Activated CD4-positive, alpha-beta T cell treated with anti-CD3 and anti-CD28 coated beads for 36 hours (primary cell): ENCODE measurements at places on chromosomes 3 and 15. TPM values are rescaled to one million over a fixed set of nuclear protein-coding genes. Genes with fewer than 3 reads are reported as not detected.

IL16 gene
- total RNA-seq: 102 TPM

AADACL2 gene
- total RNA-seq: not detected

FBXL22 gene
- total RNA-seq: 0.61 TPM

CLDN16 gene
- total RNA-seq: not detected

SLC33A1 gene
- 19.2 TPM for total RNA-seq

CP gene
- not detected for total RNA-seq

IL17RC gene
- total RNA-seq: 0.25 TPM

OXTR gene
- 0.70 TPM for total RNA-seq

RAB7A gene
- total RNA-seq: 297 TPM

- peak; percentile 60 for DNase-seq
Measured at GRCh38 chr3:129276385-129276784, 2.3 kb upstream of the HMCES start.

DNA sequence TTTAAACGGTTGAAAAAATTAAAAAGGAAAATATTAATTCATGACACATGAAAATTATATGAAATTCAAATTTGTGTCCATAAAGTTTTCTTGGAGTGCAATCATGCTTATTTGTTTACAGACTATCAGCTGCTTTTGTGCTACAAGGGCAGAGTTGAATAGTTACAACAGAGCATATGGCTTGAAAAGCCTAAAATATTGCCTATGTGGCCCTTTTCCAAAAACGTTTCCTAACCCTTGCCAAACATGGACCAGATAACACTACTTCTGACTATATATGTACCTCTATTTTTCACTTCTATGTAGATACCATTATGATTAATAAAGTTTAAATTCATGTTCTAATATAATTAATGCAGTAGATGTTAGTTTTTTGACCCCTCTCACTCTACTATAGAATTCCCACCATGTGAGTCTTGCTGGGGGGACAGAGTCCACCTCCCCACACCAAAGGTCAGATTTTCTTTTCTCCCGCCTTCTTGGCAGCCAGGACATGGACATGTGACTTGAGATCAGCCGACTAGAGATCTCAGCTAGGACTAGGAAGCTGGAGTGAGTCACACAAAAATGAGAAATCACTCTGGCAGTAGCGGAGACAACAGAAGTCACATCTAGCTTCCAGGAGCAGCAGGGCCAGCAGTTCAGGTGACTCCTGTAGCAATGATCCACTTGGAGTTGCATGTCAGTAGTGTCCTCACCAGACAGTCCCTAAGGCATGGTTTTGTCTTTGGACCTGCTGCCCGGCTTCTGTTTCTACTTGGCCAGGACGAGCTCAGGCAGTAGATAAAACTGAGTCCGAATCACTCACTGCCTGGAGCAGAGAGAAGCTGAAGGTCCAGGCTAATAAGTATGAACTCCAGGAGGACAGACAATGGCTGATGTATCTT, 22.4 kb downstream of the CIAO2A start:
- no peak for DNase-seq

- no peak for DNase-seq
Measured at GRCh38 chr3:110783541-110783940, 288.1 kb upstream of the NECTIN3 start.

GRCh38 chr3:181694805-181695660, 16.7 kb upstream of the SOX2 start:
- no peak for DNase-seq

DNA sequence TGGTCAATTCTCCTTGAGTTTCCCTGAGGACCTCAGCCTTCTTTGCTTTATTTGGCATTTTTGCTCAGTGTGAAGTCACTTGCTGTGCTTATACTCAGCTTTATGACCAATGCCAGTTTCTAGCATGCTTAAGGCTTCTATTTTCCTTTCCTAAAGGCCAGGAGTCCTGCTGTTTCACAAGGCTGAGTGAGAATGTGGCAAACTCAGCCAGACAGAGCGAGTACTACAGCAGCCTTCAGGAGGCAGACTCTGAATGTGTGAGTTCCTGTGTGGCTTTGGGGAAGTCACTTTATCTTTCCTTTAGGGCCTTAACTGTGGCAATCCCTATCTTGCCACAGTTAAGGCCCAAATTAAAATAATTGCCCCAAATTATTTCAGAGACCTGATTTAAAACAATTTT, 213.2 kb upstream of the MRPL3 start:
- no peak for DNase-seq

DNA sequence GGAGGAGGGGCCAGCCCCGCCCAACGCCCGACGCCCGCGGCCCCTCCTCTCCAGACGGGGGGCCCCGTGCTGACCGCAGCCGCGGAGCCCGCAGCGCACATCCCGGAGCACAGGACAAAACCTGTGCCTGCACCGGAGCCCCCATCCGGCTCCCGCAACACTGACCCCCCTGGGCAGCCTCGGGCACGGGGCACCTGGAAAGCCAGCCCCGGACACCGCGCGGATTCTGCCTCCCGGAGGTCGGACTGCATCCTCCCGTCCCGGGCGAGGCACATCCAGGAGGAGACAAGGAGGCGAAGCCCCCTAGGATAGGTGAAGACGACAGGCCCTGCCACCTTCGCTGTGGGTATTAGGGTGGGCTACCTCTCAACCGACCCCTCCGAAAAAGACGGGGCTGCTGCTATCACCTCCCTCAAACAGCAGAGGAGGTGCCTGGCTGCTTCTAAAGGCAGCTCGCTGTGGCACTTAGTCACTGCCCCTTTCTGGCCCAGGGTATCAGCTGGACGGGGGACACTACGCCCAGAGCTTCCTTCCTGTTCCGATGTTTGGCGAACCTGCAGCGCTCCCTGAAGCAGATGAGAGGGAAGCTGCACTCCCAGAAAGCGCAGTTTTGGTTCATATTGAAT, 10.6 kb downstream of the XXYLT1 start:
- peak; percentile 53 for DNase-seq

DNA sequence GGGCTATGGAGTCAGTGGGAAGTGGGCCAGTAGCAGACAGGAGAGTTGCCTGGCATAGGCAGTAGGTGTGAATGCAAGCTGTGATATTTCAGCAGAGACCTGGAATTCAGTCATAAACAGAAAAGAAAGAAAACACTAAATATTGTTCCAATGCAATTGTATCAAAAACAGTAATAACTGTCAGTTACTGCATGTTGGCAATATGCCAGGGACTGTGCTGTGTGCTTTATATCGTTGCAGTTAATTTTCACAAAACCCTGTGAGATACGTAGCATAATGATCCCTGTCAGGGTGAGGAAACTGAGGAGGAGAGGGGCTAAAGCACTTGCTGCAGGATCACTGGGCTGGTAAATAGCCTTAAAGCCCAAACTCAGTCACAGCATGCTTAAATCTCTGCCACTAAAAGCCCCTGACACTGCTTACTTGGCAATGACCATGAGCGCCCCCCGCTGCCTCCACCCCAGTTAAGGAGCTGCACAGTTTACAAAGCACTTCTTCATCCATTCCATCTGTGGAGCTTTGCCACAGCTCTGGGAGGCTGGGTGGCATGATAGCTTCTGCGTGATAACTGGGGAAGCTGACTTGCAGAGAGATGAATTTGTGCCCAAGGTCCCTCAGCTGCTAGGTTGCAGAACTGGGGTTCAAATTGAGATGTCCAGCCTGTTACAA, 3.9 kb downstream of the SLC6A1 start:
- DNase-seq: no peak

DNA sequence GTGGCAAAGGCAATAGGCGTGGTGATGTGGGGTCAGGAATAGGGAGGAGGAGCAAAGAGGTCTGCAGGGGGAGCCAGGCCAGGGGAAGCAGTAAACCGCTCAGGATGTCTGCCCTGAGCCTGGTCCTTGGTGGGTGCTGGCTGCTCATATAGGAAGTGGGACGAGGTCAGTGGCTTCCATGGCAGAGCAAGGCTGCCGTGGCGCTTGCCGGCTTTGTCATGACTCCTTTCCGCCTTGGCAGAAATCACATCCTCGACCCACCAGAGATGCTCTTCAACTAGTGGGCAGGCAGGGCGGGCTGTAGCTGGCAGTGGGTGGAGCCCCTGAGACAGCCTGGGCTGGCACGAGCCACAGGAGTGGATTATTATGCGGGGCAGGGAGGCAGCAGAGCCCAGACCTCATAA, 13.1 kb upstream of the SKOR1 start:
- no peak for DNase-seq

DNA sequence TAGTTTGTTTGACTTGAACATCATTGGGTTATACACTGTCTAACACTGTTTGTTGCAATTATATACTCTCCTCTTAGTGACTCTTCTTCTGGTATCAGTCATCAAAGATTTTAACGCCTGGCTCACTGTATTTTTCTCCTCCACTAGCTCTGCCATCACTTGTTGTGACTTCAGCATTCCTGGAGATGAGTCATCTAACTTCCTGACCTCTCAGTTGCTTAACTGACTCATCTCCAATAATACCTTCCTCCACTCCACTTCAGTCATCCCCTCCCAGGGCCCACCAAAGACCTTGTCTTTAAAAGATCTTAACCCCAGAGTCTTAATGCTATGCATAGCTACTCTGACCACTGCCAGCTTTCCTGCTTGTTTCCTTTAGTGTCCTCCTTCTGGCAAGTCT, 28.6 kb upstream of the CLSTN2 start:
- DNase-seq: no peak

- DNase-seq: no peak
Measured at GRCh38 chr3:13163848-13164382, 90.7 kb upstream of the IQSEC1 start.

- DNase-seq: no peak
Measured at GRCh38 chr3:47433796-47434195, 41.9 kb downstream of the SCAP start.

DNA sequence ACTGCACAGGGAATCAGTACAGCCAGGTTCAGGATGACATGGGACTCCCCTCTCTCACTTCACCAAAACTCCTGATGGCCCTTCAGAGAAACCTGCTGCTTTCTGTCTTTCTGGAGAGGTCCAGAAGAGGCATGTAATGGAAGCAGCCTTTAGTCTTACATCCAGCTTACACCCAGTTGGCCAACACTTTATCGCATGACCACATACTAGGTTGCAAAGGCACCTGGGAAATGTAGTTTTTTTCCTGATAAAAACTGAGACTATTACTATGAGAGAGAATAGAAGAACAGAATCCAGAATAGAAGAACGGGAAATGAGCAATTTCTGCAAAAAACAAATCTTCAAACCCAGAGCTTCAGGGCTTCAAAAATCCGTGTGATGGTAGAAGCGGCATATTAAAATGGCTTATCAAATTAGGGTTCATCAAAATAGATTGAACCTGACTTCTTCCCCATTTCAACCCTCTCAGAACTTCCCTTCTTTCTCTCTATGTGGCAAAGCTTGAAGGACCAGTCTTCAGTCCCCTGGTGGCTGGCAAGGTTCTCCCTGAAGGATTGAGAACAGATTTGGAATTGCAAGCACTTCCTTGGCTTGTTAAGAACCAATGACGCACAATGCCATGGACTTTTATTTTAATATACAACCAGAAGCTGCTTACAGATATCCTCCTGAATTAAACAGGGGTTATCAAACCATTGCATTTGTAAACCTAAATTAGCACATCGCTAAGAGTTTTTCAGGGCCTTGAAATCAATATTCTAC, 34.4 kb downstream of the CORO2B start:
- DNase-seq: no peak

DNA sequence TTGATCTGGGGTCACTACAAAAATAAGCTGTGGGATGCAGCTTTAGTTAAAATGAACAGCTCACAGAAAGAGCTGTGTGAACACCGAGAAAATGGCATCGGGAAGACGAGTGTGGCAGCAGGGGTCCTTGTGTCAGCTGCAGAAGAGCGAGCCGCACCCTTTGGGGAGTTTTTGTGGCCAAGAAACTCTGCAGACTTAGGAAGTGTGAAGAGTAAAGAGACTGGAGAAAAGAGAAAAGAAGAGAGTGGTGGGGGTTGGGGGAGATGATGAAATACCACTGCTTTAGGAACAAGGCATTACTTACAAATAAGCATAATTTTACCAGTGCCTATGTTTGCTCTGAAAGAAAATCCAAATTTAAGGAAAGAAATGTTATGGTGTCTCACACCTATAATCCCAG, 147.8 kb downstream of the LRRC28 start:
- DNase-seq: no peak

GRCh38 chr3:55177749-55178148, 249.9 kb upstream of the LRTM1 start:
- no peak for DNase-seq

DNA sequence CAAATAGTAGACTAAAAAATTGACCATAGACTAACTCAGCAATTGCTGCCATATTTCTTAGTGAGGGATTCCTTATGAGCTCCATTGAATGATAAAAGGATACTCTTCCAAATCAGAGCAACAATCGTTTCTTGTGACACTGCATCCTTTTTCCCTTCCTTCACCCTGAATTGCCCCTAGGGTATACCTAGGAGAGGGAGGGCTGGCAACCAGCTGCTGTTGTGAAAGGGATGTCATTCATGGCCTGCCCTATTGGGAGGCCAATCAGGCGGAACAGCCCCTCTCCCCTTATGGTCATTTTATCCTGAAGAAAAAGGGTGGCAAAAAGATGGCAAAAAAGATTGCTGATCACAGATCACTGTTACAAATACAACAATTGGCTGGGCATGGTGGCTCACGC, 26.3 kb downstream of the B3GNT5 start:
- no peak for DNase-seq

DNA sequence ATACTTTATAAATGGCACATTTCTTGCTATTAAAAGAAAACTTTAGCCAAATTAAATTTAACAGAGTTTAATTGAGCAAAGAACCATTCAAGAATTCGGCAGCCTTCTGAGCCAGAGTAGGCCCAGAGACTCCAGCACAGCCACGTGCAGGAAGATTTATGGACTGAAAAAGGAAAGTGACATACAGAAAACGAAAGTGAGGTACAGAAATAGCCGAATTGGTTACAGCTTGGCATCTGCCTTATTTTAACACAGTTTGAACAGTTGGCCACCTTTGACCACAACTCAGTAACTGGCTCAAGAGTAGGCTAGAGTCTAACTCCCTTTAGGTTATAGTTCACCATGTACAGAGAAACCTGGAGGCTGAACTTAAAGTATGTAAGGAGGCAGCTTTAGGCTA, 17.6 kb downstream of the CFAP44 start:
- DNase-seq: no peak

- DNase-seq: no peak
Measured at GRCh38 chr3:86989006-86989405, 1.9 kb downstream of the VGLL3 start.

- no peak for DNase-seq
Measured at GRCh38 chr3:77426531-77426930, 386.6 kb downstream of the ROBO2 start.

- peak; percentile 1 for DNase-seq
Measured at GRCh38 chr3:48410205-48411040, 19.5 kb downstream of the PLXNB1 start.

DNA sequence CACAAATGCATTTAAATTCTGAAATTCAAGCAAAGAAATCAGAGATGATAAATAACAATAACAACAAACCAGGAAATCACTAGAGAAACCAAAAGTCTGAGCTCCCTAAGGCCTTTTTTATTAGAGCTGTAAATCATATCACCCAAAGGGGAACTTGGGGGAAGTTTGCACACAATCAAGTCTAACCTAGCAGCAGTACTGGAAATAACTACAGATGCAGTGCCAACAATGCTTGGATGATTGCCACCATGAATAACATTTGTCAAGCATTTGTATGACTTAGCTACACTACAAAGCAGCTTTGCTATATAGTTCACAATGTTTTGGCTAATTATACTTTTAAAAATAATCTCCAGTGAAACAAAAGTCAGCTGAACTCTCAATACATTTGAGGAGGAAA, 27.8 kb downstream of the SHQ1 start:
- DNase-seq: no peak

- DNase-seq: peak; percentile 61
Measured at GRCh38 chr15:79028411-79028964, 62.1 kb downstream of the RASGRF1 start.
